CD4-positive, alpha-beta T cell treated with Interferon alpha-2 for 1 hour (primary cell): ENCODE measurements at places on chromosomes 16 and 17.

DNA sequence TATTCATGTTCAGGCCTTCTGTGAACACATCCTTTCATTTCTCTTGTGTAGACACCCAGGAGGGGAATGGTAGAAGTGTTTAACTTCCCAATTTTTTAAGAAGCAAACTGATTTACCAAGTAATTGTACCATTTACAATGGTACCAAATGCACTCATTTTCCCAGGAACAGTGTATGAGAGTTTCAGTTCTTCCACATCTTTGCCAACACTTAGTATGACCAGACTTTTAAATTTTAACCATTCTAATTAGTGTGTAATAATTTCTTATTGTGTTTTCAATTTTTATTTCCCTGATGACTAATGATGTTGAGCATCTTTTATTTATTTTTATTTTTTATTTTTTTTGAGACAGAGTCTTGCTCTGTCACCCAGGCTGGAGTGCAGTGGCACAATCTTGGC is 10.2 kb upstream of the WFIKKN2 start:
- DNase-seq: no peak

DNA sequence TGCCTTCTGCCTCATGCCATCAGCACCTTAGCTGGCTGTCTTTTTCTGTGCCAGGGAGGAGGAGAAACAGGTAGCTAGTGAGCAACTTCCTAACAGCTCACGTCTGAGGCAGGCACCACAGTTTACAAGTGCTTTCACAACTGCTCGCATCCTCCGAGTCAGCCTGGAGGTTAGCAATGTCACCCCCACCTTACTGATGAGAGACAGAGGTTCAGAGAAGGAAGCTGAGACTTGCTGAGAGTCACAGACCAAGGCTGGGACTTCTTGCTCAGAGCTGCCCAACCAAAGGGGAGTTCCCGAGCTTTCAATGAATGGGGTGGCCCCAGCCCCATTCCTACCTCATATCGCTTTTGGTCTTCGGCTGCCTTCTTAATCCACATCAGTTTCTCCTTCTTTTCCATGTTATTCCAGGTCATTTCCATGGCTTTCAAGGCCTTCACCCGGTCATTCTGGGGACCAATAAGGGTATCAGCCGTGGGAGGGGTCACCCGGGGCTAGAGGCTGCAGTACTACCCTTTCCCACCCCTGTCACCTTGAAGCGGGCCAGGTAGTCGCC is 9.6 kb downstream of the UBTF start:
- no peak for DNase-seq

GRCh38 chr17:78797691-78798585 is 15.9 kb upstream of the CYTH1 start:
- DNase-seq: no peak

- DNase-seq: no peak
These were observed 20.7 kb downstream of the BANP start for GRCh38 chr16:87971933-87972332.

DNA sequence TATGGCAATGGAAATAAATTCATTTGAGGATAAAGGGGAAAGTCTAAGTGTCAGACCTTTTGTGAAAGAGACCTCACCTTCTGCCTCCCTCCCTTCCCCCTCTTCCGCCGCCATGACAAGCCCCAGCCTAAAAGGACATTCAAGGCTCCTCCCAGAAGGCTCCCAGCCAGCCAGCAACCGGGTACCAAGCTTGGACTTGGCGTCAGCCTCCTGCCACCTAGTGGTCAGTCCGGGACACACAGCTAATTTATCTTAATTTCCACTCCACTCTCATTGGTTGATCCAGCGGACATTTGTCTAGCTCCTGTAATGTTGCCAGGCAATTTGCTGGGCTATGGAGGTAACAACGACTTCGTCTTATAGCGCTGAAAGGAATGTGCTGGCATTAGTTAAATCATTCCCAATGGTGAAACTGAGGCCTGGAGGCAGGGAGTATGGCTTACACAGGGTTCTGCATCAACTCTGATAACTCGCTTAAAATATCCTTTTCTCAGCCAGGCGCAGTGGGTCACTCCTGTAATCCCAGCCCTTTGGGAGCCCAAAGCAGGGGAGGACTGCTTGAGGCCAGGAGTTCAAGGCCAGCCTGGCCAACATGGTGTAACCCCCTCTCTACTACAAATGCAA is 19.3 kb upstream of the CLEC3A start:
- DNase-seq: peak; percentile 59

- DNase-seq: no peak
These were observed 453 bp downstream of the MMP25 start for GRCh38 chr16:3046641-3047386.

DNA sequence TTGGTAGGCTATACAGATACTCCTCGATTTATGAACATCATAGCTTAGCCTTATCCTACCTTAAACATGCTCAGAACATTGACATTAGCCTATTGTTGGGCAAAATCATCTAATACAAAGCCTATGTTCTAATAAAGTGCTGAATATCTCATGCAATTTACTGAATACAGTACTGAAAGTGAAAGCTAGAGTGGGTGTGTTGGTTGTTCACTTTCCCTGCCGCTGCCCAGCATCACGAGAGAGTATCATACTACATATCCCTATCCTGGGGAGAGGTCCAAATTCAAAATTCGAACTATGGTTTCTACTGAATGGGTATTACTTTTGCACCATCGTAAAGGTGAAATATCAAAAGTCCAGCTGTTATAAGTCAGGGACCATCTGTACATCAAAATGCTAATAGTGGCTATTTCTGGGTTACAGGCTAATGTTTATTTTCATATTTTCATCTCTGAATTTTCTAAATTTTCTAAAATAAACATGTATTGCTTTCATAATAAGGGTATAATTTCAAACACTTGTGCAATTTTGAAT is 54.5 kb downstream of the NACA2 start:
- no peak for DNase-seq

DNA sequence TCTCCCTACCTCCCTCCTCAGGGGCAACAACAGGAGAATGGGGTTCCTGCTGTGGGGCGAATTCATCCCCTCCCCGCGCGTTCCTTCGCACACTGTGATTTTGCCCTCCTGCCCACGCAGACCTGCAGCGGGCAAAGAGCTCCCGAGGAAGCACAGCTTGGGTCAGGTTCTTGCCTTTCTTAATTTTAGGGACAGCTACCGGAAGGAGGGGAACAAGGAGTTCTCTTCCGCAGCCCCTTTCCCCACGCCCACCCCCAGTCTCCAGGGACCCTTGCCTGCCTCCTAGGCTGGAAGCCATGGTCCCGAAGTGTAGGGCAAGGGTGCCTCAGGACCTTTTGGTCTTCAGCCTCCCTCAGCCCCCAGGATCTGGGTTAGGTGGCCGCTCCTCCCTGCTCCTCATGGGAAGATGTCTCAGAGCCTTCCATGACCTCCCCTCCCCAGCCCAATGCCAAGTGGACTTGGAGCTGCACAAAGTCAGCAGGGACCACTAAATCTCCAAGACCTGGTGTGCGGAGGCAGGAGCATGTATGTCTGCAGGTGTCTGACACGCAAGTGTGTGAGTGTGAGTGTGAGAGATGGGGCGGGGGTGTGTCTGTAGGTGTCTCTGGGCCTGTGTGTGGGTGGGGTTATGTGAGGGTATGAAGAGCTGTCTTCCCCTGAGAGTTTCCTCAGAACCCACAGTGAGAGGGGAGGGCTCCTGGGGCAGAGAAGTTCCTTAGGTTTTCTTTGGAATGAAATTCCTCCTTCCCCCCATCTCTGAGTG is 5.9 kb upstream of the LASP1NB start:
- no peak for DNase-seq

DNA sequence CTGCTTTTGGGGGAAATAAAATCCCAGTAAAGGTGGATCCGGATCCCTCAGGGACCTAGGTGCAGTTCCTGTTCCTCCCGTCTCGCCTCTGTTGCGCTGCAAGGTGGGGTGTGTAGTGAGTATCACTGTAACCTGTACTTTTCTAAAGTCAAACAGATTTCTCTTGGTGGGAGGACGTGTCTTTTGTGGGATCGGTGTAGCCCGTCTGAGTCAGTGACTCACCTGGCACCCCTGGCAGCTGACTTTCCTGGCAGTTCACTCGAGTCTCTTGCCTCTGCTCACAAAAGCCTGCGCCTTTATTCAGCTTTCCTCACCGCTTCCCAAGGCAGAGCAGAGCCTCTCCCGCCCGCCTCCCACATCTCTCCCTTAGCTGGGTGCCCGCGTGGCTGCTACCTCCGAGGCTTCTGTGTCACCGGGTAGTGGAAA is 85.7 kb downstream of the CMIP start:
- no peak for DNase-seq

GRCh38 chr16:10657925-10658324 is 36.8 kb downstream of the TEKT5 start:
- no peak for DNase-seq

DNA sequence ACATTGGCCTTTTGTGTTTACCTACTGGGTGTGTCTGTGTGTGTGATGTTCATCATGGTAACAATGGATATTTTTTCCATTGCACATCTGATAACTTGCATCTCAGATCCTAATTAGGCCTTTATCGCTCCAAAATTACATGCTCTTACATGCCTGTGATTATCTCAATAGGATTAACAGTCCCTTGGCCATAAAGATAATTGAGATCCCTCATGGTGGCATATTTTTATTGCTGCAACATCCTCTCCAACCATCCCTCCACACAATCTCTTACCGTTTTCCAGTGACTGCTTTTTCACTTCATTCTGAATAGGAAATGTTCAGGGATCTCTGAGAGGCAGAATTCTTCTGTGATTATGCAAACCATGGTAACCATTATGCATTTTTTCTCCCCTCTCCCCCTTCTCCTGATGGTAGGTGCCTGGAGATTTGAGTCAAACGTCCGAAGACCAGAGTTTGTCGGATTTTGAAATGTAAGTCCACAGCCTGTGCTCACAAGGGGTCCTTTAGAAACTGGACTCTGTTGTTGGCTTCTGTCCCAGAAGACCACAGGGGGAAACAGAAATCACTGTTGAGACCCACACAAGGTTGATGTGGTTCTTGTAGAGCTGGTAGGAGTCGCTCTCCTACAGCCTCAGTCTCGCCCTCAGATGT is 405.5 kb downstream of the CPPED1 start:
- DNase-seq: no peak

- no peak for DNase-seq
These were observed 605.5 kb upstream of the SALL1 start for GRCh38 chr16:51756447-51757123.

GRCh38 chr16:10876799-10877341 is at the start of gene CIITA:
TSS of gene CIITA (plus strand) at chr16:10877202. CDS start at chr16:10877331, 129 bp downstream.
- DNase-seq: peak; percentile 83

DNA sequence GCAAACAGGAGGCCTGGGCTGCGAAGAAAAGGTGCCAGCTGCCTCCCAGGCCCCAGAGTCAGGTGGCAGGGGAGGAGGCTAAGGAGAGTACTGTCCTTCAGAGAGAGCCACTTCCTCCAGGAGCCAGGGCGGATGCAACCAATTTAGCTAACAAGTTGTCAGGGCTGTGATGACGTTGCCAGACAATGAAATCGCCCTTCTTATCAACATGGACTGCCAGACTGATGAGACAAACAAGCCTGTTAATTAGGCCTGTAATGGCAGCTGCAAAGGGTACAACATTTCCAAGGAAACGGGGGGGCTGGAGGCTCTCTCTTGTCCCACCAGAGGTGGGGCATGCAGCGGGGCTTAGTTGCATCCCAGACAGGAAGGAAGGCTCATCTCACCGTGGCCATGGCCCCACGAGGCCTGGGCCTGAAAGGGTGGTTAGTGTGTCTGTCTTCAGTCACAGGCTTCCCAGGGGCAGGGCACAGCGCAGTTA is 111.8 kb downstream of the SDK2 start:
- no peak for DNase-seq

DNA sequence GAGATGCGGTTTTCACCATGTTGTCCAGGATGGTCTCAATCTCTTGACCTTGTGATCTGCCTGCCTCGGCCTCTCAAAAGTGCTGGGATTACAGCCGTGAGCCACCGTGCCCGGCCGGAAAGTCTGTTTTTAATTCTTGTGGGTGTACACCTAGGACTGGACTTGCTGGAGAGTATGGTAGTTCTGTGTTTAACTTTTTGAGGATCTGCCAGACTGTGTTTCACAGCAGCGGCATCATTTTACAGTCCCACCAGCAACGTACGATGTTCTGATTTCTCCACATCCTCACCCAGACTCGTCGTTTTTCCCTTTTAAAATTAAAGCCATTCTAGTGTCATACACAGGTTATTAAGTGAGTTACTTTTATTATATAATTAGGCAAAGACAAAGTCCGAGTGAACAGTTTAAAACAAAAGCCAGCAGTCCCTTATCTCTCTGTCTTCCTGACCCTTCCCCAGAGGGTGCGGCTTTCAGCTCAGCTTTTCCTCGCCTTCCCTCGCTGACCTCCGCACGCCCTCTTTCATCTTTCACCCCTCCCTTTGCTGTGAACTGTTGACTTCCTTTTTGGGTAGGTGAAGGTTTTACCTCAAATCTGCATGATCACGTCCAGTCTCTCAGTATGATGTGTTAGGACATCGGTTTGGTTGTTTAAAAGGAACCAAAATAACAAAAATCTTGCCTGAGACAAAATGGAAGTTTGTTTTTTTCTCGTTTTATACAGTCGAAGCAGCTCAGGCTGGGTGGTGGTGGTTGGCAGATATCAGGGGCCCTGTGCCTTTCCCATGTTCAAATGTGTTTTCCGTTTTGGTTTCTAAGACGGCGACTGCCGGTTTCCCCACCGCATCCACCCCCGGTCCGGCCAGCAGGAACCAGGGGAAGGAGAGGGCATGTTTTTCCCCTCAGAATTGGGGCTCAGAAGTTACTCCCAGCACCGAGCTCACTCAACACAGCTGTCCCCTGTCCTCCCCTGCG is 18.0 kb downstream of the FAM234A start:
- DNase-seq: peak; percentile 39

DNA sequence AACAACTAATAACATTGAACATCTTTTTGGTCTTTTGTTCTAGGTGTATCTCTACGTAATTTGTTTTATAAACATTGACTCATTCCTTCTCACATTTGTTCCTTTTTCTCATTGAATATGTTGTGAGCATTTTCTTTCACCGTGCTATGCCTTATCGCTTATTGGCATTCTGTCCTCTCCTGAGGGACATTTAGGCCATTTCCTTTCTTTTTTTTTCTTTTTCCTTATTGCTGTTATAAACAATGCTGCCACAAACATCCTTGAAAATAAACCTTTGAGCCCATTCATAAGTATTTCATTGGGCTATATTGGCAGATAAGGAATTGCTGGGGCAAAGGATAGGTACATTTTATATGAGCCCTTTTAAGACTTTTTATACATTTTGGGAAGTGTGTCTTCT is 32.4 kb downstream of the WSCD1 start:
- no peak for DNase-seq

- DNase-seq: no peak
These were observed 2.2 kb upstream of the PDPK1 start for GRCh38 chr16:2535625-2536013.

- DNase-seq: peak; percentile 51
These were observed 38.0 kb upstream of the MNT start for GRCh38 chr17:2438823-2439222.

- DNase-seq: no peak
These were observed 92.9 kb upstream of the CHMP6 start for GRCh38 chr17:80898716-80899115.
